AG08395 (cell line): ENCODE measurements at places on chromosomes 7 and 10.

- no peak for DNase-seq
Measured at GRCh38 chr7:50315739-50316671, 11.5 kb downstream of the IKZF1 start.

GRCh38 chr7:12401538-12402364 lies 1.9 kb downstream of the VWDE start:
- DNase-seq, result no peak

DNA sequence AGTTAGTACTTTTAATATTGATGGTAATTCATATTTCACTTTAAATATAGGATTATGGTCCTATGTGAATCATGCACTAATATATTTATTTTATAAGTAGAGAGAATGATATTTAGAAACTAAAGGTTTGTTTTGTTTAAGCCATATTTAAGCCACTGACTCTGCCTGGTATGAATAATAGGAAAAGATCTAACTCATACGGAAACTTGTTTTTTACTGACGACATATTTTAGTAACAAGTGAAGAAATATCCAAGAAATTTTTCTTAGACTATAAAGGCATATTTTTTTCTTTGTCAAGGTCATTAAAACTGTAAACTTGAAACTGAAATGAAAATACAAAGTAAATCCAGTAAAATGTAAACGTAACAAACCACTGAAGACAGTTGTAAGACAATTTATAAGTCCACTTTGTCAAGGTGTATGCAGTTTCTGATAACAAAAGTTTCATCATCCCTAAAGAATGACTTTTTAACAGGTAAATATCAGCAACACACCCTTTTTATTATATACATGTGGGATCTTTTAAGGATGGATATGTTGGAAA lies 147.1 kb downstream of the PHF14 start:
- DNase-seq, result no peak

- DNase-seq, result no peak
Measured at GRCh38 chr10:133393401-133394063, 425 bp upstream of the MTG1 start.

DNA sequence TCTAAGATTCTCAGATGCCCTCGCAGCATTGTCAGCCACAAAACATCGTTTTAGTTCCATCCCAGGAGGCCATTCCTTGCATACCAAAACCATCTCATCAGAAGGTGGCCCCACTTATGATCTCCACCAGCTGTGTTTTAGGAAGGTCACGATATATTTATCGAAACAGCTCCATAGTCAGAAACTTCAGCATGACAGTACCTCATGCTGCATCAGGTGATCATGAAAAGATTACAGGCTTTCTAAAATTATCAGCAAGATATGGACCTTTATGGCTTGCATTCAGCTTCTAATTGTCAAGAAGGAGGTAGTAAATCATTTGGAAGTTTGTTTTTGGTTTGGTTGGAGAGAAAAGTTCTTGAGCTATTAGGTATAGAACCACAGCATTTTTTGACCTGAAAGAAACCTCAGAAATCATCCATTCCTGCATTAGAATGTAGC lies 20.0 kb downstream of the JAZF1 start:
- DNase-seq, result peak; percentile 46

DNA sequence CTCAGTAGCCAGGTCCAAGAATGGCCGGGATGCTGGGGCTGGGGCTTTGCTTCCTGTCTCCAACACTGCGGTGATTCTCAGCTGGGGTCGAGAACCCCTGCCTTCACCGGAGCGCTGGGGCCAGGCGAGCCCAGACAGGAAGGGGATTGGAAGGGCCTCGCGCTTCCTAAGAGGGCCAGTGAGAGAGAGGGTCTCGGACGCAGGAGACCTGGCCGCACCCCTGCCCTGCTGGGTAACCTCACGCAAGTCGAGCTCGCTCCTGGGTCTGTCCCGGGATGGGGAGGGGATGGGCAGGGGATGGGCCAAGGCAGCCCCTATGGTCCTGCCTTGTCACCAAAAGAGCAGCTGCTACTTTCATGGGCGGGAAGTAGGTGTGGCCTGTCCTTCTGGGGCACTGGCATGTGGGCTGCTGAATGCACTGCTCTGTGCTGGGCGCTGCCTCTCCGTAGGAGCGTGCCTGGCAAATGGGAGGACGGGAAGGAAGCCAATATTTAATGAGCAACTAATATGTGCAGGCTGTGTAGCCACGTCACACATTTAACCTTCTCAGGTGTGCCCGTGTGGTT lies 20.0 kb downstream of the KCNK18 start:
- DNase-seq, result peak; percentile 35

GRCh38 chr10:12707461-12708185 lies 293.9 kb downstream of the CCDC3 start:
- peak; percentile 54 for DNase-seq

DNA sequence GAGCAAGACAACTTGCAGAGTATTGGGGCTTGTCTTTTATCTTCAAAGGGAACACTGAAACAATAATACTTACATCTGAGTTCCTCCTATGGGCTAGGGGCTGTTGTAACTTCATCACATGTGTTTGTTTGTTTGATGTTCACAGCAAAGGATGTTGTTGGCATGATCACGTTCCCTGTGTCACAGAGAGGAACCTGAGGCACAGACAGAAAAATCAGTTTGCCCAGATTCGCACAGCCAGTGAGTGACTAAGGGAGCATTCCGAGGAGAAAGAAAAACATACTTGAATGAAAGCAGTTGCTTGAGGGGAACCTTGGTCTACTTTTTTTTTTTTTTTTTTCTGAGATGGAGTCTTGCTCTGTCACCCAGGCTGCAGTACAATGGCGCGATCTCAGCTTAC lies 87.2 kb upstream of the PFKP start:
- DNase-seq, result peak; percentile 7

- DNase-seq, result no peak
Measured at GRCh38 chr7:134495546-134495945, 31.8 kb upstream of the AKR1B10 start.

GRCh38 chr7:40474790-40475680 lies 340.2 kb downstream of the SUGCT start:
- DNase-seq, result no peak

GRCh38 chr7:24403557-24403956 lies 119.6 kb downstream of the NPY start:
- no peak for DNase-seq
